ENCODE measurements at places on chromosomes 5 and 9.
A peak's percentile ranks its signal among the peaks of the same experiment; 100 is the strongest.

DNA sequence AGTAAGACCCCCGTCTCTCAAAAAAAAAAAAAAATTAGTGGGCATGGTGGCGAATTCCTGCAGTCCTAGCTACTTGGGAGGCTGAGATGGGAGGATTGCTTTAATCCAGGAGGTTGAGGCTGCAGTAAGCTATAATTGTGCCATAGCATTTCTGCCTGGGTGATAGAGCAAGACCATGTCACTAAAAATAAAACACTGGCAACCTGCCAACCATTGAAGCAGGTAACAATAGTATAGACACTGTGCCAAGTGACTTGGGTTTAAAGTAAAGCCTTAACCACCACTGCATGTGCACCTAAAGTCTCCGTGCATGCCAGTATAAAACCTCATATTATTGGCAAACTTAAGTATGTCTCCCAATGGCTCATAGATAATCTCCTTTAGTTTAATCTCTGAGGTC lies 3.4 kb upstream of the APBA1 start:
- peaks cover 36% of the 10 kb centered on the region for H3K27me3 ChIP-seq
- no peak overlapping the region for H3K4me3 ChIP-seq
- H3K4me1 ChIP-seq = peaks cover 15% of the 10 kb centered on the region
- no peaks in the 10 kb centered on the region for H3K36me3 ChIP-seq
- DNase-seq = no peak

DNA sequence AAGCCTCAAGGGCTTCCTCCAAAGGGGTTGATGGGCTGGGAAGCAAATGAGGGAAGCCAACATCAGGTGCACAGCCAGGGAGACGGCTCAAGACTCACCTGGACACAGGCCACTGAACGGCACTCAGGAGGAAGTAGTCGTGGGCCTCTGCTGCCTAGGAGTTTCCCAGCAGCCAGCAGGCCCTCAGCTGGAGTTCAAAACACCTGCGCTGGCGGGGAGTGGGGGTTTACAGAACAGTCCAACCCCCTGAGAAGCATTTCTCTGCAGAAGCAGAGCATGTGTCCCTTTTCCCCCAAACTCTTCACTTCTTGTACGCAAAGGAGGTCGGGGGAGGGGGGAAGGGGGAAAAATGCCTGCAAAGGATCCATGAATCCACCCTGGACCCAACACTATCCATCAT lies 2.3 kb downstream of the WHRN start:
- no peaks in the 10 kb centered on the region for H3K36me3 ChIP-seq
- peak overlapping the region; percentile 31 for H3K4me3 ChIP-seq
- peaks cover 49% of the 10 kb centered on the region for H3K27me3 ChIP-seq
- DNase-seq = no peak

DNA sequence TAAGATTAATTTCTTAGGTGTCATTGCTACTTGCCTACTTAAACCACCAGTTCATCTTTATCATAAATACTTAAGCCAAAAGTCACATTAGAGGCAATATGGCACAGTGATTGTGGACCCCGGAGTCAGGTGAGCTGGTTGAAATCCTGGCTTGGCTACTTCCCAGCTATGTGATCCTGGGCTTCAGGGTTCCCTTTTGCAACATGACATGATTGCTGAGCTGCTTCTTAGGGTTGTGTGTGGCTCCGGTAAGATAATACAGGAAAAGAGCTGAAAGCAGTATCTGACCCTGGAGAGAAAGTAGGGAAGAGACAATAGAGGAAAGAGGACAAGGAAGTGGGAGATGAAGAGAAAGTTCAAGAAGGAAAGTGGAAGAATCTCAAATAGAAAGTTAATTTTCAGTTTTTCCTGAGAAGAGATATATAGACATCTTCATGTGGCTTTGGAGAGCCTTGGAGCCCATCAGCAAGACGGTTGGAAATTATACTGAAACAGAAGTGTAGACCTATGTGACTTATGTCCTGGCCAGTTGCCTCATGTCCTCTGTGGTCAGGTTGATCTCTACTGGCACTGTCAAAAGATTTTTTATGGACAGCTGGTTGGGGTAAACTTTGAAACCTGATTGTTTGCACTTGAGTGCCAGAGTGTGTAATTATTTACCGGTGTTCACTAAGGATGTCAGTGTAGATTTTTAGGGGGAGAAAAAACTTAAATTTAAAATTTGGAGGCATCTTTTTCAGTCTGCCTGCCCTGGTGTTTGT lies 93.2 kb downstream of the GHR start:
- H3K4me3 ChIP-seq = no peak overlapping the region
- H3K36me3 ChIP-seq = no peaks in the 10 kb centered on the region

- H3K27me3 ChIP-seq = no peaks in the 10 kb centered on the region
- DNase-seq = no peak
- no peaks in the 10 kb centered on the region for H3K36me3 ChIP-seq
These were observed 551.8 kb upstream of the TYRP1 start for GRCh38 chr9:12141422-12141821.

GRCh38 chr5:129438322-129438721 lies 21.8 kb upstream of the ADAMTS19 start:
- H3K4me1 ChIP-seq = no peaks in the 10 kb centered on the region
- no peak for DNase-seq

GRCh38 chr5:17340819-17341218 lies 123.4 kb downstream of the BASP1 start:
- H3K27ac ChIP-seq = no peak overlapping the region
- no peak for DNase-seq
- no peaks in the 10 kb centered on the region for H3K27me3 ChIP-seq
- no peak overlapping the region for H3K4me3 ChIP-seq
- H3K4me1 ChIP-seq = no peaks in the 10 kb centered on the region
- no peaks in the 10 kb centered on the region for H3K36me3 ChIP-seq

DNA sequence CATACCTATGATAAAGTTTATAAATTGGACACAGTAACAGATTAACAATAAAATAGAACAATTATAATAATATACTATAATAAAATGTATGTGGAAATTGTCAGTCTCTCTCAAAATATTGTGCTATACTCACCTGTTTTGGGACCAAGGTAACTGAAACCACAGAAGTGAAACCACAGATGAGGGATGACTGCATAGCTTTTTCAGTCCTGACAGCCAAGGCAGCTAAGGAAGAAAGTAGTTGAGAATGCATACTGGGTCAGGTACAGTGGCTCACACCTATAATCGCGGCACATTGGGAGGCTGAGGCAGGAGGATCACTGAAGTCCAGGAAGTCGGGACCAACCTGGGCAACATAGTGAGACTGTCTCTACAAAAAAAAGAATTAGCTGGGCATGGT lies 8.9 kb downstream of the SRP19 start:
- peaks cover 61% of the 10 kb centered on the region for H3K4me1 ChIP-seq
- H3K27me3 ChIP-seq = no peaks in the 10 kb centered on the region
- peak; percentile 37 for DNase-seq
- H3K27ac ChIP-seq = peak overlapping the region; percentile 50

- peaks cover 43% of the 10 kb centered on the region for H3K27me3 ChIP-seq
- H3K4me3 ChIP-seq = no peak overlapping the region
- DNase-seq = peak; percentile 41
- H3K27ac ChIP-seq = no peak overlapping the region
These were observed 7.3 kb downstream of the CRHBP start for GRCh38 chr5:76960004-76960625.

DNA sequence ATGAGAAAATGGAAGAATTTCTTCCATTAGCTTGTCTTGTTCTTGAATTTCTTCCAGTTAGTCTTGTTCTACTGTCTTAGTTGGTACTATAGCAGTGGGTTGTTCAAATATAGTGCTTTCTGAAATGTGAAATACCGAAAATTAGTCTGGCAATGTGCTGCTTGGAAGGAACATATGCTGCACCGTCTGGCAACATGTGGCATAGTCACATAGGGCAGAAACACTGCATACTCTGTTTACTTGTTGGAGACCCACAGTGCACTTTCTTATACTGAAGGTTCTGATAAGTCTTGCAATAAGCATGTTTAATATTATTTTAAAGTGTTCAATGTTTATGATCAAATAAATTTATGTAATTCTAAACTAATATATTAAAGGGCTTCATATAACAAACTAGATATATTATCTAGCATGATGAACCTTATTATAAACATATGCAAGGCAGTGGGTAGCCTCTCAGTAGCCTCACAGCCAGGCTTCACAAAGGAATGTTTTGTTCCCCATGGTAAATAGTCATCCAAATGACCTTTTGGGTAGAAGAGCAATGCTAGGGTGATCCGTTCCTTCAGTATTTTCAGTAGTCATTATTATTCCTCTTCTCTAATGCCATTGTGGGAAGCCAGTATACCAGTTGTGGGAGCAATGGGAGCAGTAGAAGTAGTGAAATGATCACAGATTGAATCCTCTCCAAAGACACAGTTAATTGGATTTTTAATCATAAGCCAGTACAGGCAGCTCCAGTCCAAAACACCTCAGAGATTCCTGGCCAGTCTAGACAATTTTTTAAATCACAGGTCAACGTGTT lies 1106.7 kb downstream of the DTWD2 start:
- no peaks in the 10 kb centered on the region for H3K36me3 ChIP-seq
- no peaks in the 10 kb centered on the region for H3K4me1 ChIP-seq
- no peak for DNase-seq
- no peak overlapping the region for H3K4me3 ChIP-seq
- H3K27me3 ChIP-seq = no peaks in the 10 kb centered on the region
- no peak overlapping the region for H3K27ac ChIP-seq

DNA sequence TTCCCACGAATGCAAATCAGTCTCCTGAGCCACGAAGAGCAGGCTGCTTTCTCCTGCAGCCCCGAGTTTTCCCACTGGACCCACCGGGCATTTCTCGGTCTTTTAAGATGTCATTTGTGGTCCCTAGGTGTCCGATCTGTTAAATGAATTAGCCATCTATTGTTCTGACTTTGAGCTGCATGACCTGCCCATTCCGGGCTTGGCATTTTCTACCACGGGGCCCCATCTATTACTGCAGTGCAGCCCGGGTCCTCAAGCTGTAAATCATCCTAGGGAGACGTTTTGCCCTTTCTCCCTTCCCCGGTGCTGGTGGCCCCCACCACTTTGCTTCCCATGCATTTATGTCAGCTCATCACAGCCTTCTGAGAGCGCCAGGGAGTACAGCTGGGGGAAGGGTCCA lies 405.4 kb downstream of the IRX1 start:
- H3K27me3 ChIP-seq = no peaks in the 10 kb centered on the region
- no peak overlapping the region for H3K4me3 ChIP-seq
- no peak overlapping the region for H3K27ac ChIP-seq
- no peaks in the 10 kb centered on the region for H3K4me1 ChIP-seq

DNA sequence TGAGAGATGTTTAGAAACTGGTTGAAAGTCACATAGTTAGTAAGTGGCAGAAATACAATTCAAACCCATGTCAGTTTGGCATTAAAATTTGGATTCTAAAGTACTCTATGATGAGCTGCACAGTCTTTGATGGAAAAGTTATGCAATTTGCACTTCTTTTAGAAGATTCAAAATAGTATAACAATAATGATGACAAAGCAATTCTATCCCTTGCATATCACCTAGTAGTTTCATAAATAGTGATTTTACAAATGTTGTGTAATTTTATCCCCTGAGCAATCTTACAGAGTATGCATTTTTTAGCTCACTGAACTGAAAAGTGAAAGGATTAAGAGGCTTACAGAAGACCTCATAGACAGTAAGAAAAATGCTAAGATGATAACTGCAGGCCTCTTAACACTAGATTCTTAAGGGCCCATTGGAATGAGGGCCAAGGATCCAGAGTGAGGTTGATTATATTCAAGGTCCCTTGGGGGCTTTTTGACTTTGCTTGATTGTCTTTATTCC lies 3.7 kb downstream of the C5orf46 start:
- no peak overlapping the region for H3K27ac ChIP-seq
- H3K4me1 ChIP-seq = no peaks in the 10 kb centered on the region
- H3K36me3 ChIP-seq = no peaks in the 10 kb centered on the region
- no peak for DNase-seq
- no peak overlapping the region for H3K4me3 ChIP-seq
- no peaks in the 10 kb centered on the region for H3K27me3 ChIP-seq

- H3K36me3 ChIP-seq = no peaks in the 10 kb centered on the region
- H3K4me3 ChIP-seq = no peak overlapping the region
- DNase-seq = no peak
- H3K27ac ChIP-seq = no peak overlapping the region
These were observed 34.2 kb downstream of the WNK2 start for GRCh38 chr9:93218161-93218560.

DNA sequence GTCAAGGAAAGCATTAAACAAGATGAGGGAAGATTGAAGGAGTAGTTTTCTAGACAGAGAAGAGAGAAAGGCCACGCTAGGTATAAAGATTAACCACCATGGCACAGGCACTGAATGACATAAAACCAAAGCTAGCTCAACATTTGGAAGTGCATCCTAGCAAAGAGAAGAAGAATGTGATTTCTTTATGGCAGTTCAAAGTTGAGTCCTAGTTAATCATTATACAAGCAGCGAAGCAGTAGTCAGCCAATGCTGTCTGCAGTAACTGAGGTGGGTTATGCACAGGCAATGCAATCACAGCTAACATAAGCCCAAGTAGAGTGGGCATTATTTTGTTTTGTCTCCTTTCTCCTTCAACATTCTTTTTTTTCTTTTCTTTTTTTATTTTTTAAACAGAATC lies 24.0 kb upstream of the ANKRD31 start:
- no peak overlapping the region for H3K4me3 ChIP-seq
- H3K4me1 ChIP-seq = no peaks in the 10 kb centered on the region
- no peak overlapping the region for H3K27ac ChIP-seq
- no peaks in the 10 kb centered on the region for H3K36me3 ChIP-seq

GRCh38 chr5:171342362-171343111 lies 33.5 kb downstream of the TLX3 start:
- no peak overlapping the region for H3K4me3 ChIP-seq
- H3K4me1 ChIP-seq = no peaks in the 10 kb centered on the region
- peaks cover 11% of the 10 kb centered on the region for H3K27me3 ChIP-seq
- no peaks in the 10 kb centered on the region for H3K36me3 ChIP-seq

DNA sequence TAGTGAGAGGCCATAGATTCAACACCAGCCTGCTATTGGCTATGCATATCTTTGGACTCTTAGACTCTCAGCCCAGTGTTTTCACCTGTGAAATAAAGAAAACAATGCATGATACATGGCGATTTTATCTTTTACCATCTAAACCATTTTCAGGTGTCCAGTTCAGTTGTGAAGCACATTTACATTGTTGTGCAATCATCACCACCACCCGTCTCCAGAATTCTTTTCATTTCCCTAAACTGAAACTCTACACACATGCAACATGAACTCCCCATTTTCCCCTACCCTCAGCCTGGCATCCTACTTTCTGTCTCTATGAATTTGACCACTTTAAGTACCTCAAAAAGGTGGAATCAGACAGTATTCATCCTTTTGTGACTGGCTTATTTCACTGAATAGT lies 420.6 kb downstream of the MED10 start:
- H3K4me3 ChIP-seq = no peak overlapping the region
- H3K27me3 ChIP-seq = no peaks in the 10 kb centered on the region
- no peaks in the 10 kb centered on the region for H3K4me1 ChIP-seq
- DNase-seq = no peak
- H3K36me3 ChIP-seq = no peaks in the 10 kb centered on the region
